ENCODE measurements at places on chromosomes 7 and 10. TPM values are rescaled to one million over a fixed set of nuclear protein-coding genes. Genes with fewer than 3 reads are reported as not detected.
A peak's percentile ranks its signal among the peaks of the same experiment; 100 is the strongest.

GRCh38 chr7:73351447-73352167 lies 23.6 kb downstream of the FKBP6 start:
- DNase-seq = no peak

- DNase-seq = no peak
These were observed 69.5 kb upstream of the IL6 start for GRCh38 chr7:22657479-22657878.

DNA sequence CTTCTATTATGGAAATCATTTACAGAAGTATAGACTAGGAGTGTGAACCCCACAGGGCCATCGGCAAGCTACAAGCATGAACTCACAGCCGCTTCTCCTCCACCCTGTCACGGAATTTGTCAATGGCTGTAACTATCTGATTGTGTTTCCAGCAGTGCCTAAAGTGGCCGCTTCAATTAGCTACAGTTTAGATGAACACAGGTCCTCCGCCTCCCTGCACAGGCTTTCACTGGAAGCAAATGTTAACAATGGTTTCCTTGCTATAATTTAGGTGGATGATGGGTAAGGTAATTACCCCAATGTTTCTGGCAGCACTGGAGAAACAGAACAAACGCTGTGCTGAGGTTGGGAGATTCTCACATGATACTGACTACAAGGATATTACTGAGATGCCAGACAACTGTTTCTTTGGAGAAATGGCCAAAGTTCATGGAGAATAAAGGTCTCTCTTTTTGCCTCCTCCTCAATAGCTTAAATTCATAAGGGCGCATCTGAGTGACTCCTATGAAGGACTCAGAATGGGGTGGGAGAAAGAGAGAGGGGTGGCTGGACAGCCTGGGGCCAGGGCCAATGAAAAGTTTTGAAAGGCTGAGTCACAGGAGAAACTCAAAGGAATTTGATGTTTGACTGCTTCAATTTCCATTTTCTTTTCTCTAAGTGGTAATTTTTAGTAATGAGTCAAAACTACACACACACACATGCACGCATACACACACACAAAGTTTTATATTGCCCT lies 78.9 kb downstream of the SVIL start:
- DNase-seq = no peak

DNA sequence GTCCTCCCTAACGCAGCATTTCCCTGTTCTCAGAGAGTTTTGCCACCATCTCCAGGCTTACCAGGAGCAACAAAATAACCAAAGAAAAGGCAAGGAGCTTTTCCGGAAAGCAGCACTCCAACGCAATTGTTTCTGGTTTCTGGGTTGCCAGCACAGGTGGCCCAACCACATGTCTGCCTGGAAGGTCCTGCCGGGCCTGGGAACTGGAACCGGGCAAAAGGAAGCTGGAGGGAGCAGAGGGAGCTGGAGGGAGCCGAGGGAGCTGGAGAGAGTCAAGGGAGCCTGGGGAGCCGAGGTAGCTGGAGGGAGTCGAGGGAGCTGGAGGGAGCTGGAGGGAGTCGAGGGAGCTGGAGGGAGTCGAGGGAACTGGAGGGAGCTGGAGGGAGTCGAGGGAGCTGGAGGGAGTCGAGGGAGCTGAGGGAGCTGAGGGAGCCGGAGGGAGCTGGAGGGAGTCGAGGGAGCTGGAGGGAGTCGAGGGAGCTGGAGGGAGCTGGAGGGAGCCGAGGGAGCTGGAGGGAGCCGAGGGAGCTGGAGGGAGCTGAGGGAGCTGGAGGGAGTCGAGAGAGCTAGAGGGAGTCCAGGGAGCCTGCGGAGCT lies 54.6 kb downstream of the STK32C start:
- DNase-seq = no peak

DNA sequence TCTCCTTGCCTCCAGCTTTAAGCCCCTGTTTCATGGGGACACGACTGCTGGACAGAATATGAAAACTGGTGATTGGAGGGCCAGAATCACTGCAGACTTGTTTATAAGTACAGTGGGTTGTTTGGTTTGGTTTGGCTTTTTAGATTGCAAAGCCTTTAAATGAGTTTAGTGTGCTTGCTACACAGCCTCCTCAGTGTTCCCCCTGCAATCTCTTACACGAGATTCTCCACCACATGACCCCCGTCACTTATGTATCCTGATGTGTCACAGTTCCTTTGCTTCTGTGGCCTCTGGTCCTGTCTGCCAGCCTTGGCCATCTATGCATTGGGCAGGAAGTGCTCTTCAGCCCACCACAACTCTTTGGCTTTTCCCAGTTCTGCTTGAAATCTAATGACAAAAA lies 103.7 kb upstream of the ANKRD1 start:
- no peak for DNase-seq

GRCh38 chr10:96622013-96622787 lies 35.4 kb upstream of the TM9SF3 start:
- DNase-seq = no peak

GRCh38 chr10:14812271-14812670 lies 25.6 kb downstream of the CDNF start:
- no peak for DNase-seq

GRCh38 chr7:22194658-22195273 lies 162.2 kb downstream of the RAPGEF5 start:
- no peak for DNase-seq

GRCh38 chr10:37146443-37146842 lies 21.0 kb downstream of the ANKRD30A start:
- DNase-seq = no peak

GRCh38 chr7:33054261-33054964 lies 8.2 kb downstream of the NT5C3A start:
- no peak for DNase-seq

DNA sequence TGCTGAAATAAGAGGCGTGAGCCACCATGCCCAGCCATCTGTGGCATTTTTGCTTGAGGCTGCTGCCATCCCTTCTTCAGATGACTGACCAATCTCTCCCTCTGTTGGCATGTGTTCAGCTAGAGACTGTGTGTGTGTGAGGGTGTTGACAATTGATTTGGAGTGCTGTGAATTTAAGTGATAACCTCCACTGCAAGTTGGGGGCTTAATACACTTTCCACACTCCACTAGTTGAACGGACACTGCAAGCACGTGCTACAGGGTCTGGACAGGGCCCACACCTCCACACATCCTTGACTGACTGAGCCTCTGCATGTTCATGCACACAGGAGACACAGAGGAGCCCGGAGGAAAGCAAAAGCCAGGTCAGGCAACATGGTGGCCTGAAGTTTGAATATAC lies 51.3 kb downstream of the BRAF start:
- DNase-seq = no peak

DNA sequence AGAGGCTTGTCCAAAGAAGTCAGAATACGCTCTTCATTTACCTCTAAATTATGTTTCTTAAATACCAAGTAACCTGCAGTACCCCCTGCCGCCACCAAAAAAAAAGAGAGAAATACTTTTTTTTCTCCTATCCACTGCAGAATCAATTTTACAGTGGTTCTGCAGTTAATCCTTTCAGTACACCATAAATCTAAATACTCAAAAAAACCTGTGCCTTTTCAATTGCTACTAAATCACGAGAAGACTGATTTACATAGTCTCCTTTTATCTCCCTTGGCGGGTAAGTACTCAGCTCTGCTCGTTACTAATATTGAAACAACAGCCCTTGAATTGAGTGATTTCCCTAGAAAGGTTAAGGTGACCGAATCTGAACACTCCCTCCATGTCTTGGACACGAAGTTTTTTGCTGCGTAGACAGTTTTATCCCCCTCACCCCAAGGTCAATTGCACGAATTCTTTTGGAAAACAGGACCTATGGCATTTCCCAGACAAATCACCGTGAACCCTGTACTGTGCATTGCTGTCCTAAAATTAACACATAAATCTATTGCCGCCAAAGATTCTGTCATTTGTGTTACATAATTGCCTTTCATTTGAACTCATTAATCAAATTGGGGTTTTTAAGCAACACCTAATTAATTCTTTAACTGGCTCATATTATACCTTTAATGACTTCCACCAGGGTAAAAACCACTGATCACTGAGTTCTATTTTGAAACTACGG lies 512 bp upstream of the VIM start:
- no peak for DNase-seq

GRCh38 chr10:97376413-97376812 lies 24.7 kb downstream of the RRP12 start:
- no peak for DNase-seq

DNA sequence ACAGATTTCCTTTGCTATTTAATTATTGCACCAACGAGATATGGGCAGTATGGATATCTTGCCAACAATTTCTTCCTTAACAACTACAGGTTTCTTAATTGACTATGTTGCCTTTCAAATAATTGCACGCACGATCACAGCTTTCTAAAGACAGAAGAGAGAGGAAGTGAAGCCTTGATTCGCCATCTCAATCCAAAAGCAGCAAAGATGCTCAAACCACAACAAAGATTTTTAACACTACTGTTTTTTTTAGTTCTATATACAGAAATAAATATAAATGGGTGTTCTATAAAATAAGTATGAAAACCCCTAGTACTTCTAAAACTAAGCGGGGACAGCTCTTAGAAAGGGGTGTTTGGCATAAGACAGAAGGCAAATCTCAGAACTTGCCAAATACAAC lies 251.3 kb downstream of the SFMBT2 start:
- no peak for DNase-seq

- DNase-seq = no peak
These were observed 93.8 kb upstream of the MKI67 start for GRCh38 chr10:128220021-128220420.

- DNase-seq = no peak
These were observed 882.9 kb downstream of the NRG3 start for GRCh38 chr10:82757901-82758300.

GRCh38 chr10:50456719-50457118 lies 167.0 kb downstream of the SGMS1 start:
- DNase-seq = no peak

- peak; percentile 73 for DNase-seq
These were observed 29.4 kb upstream of the ATOH7 start for GRCh38 chr10:68261132-68261856.

DNA sequence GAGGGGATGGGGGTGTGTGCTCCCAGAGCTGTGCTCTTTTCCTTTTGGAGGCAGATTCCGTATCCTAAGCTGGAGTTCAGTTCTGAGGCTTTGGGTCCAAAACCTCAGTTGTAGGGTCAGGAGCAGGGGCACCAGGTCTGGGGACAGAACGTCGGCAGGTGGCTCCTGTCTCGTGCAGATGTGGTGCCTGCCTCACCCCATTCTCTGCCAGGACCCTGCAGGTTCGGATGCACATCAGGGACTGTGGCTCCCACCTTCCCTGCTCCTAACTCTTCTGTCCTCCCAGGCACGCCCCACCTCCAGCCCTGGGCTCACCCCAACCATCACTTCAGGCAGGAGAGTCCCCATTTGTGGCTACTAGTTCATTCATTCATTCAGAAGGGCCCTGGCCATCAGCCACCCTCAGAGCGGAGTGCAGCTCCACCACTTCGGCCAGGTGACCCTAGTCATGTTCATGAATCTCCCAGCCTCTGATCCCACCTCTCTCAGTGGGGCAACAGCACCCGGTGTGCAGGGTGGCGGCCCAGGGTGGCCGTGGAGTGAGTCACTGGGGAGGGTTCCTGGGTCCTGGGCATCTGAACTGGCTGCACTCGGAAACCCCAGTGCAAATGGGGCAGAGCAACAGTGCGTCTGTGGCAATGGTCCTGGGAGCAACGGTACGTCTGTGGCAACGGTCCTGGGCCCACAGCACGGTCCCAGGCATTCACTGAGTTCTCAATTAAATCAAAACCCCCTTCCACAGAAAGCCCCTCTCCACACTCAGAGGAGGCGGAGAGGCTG lies 100.8 kb upstream of the FAM20C start:
- no peak for DNase-seq

DNA sequence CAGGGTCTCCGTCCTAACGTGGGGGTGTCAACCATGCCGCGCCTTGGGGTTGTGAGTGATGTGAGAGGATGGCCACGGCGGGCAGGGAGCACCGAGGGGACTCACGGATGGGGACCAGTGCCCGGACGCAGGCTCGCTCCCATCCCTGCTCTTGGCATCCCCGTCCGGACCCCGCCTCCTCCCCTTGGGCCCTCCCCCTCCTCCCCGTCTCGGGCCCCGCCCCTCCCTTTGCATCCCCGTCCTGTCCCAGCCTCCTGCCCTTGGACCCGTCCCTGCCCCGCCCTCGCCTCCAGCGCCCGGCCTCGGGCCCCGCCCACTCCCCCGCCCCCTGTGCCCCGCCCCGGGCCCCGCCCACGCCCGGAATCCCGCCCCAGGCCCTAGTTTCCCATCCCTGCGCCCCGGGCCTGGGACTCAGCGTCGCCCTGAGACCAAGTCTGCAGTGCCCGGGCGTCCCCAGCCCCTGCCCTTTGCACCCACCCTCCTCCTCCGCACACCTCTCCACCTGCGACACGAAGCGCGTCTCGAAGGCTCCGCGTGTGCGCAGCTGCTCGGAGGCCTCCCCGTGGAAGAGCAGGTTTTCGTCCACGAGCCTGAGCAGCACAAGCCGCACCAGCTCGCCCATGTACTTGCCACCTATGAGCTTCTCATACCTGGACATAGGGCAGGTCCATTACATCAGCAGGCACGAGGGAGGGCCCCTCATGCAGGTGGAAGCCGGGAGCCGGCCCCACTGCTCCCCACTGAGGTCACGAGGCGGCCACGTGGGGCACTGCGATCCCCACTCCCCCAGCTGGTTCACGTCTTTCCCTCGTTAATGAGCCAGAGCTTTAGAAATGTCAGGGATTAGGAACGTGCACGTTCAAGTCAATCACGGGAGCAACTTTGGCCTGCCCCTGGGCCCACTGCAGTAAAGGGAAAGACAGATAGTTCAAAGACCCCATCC lies 5.1 kb upstream of the MYL7 start:
- DNase-seq = peak; percentile 64

- DNase-seq = no peak
These were observed 28.3 kb upstream of the EN2 start for GRCh38 chr7:155429651-155430050.

COMTD1 gene
- 43.4 TPM for total RNA-seq

PFKP gene
- 83.8 TPM for total RNA-seq

BMPER gene
- 1.5 TPM for total RNA-seq

SPDYE18 gene
- total RNA-seq = 1.8 TPM

OR2A5 gene
- not detected for total RNA-seq
